ENCODE measurements at places on chromosomes 6 and 20. TPM values are rescaled to one million over a fixed set of nuclear protein-coding genes. Genes with fewer than 3 reads are reported as not detected.

PAQR8 gene
- total RNA-seq = 1.2 TPM

DZANK1 gene
- 3.0 TPM for total RNA-seq

NFATC2 gene
- 3.9 TPM for total RNA-seq

IL17A gene
- total RNA-seq = not detected

PAK5 gene
- 0.19 TPM for total RNA-seq

UNC5CL gene
- 0.27 TPM for total RNA-seq

NRN1 gene
- total RNA-seq = 1.0 TPM

PNLDC1 gene
- total RNA-seq = 0.11 TPM

SLC13A3 gene
- total RNA-seq = 0.66 TPM

ACTL10 gene
- 1.4 TPM for total RNA-seq

ADGRB3 gene
- 0.87 TPM for total RNA-seq

SNX14 gene
- 90.5 TPM for total RNA-seq

MLIP gene
- 0.55 TPM for total RNA-seq

GLP1R gene
- not detected for total RNA-seq

Measured in astrocyte (in vitro differentiated cells and primary cell).